ENCODE measurements at places on chromosomes 2 and 18.

GRCh38 chr2:230660294-230661060 lies 52.2 kb upstream of the CAB39 start:
- no peak for DNase-seq

DNA sequence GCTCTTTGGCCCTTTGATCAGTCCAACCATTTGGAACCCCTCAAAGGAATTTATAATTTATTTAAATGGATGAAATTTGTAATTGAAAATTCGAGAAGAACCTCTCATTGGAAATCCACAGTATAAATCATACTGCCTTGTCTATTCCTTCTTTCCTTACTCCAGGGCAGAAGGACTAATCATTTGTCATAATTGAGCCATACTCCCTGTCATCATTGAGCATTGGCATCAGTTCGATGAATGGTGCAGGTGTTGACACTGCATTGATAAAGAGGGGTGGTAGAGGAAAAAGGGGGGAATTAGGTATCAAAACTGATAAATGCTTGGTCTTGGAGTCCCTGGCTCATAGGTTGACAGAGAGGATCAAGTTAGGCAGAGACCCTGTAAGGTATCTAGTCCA lies 2.0 kb downstream of the VSNL1 start:
- DNase-seq: no peak

DNA sequence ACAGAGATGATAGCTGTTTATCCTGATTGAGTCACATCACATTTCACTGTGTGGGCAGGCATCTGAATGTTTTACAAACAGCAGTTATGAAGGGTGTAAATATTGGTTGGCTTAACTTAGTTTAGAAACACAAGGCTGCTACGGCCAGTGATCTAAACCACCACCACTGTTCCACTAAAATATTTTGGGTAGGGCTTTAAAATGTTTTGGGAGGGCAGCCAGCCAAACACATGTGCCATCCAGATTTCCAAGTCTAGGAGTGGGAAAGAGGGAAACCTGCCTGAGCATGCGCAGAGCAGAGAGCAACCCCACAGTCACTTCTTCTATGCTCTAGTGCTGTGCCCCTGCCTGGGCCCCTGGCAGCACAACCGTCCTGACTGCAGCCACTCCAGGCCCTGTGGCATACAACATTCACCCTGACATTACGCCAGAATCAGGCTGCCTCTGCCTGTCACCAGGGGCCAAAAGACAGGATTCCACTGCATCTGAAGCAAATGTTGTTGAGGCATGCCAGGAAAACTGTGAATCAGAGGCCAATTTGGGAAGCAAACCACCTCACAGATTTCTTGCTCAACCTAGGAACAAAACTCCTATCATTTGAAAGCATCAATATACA lies 74.8 kb upstream of the COL5A2 start:
- DNase-seq: no peak

GRCh38 chr2:33292981-33293595 lies 183.4 kb upstream of the RASGRP3 start:
- no peak for DNase-seq

- DNase-seq: no peak
These were observed 198.3 kb downstream of the MGAT5 start for GRCh38 chr2:134452042-134452733.

- DNase-seq: no peak
These were observed 19.2 kb upstream of the SEH1L start for GRCh38 chr18:12928641-12929040.

- no peak for DNase-seq
These were observed 266.7 kb upstream of the MGAT5 start for GRCh38 chr2:133986881-133987795.

GRCh38 chr2:114724454-114724853 lies 282.0 kb downstream of the DPP10 start:
- no peak for DNase-seq

DNA sequence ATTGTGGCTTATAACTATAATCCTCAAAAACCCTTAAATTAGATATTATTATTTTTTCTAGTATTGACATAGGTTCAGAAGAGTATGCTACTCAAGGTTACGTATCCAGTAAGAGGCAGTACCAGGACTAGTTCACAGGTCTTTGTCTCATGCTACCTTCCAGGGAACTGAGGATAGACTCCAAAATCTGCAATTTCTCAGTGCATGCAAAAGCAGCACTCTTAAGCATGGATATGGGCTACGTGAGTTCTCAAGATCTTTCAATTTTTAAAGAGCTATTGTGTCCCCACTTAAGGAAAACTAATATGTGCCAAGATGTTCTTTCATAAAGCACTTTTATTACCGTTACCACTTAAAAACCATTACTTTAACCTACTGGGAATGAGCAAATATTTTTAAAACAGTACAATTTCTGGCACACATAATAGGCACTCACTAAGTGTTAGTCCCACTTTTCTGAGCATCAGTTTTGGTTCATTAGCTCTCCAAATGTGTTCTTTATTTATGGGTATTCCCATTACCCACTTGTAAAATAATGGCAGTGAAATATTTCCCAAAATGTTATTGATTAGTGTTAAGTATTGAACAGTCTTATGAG lies 113.8 kb upstream of the TTN start:
- no peak for DNase-seq

DNA sequence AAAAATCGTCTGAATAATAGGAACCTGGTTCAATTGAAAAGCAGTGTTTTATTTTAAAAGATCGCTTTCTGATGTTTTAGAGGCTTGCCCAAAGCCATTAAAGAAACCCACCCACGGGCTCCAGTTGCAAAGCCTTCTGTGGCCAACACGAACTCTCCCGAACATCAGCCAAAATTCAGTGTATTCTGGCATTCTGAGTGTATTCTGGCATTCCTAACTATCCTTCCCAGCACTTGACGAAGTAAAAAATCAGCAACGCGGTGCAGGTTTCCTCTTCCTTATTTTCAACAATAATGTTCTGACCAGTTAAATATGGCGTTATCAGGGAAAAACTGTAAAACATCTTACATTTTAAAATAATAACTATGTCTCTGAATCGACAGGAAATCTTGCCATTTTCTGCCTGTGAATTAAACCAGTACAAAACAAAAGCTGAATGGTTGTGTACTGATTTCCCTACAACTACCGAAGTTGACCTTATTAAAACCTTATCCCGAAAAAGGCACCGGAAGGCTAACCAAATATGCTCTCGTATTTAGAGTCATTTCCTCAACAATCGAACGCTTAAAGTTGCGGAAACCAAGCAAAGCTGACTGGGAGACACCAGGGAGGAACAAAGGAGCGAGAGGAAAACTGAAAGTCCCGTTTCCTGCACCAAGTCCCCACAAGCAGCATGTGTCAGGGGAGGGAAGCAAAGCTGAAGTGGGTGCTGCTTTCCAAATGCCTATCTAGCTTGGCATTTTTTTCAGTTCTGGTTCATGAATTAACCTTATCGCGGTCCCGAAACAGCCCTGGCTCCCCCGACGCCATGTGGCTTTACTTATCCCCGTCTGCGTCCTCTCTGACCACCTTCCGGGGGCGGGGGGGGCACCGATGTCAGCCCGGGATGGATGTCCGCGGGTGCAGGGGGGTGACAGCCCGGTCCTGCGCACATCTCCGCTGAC lies 44.3 kb downstream of the ZNF516 start:
- peak; percentile 7 for DNase-seq
